ENCODE measurements at places on chromosomes 12 and 14.

DNA sequence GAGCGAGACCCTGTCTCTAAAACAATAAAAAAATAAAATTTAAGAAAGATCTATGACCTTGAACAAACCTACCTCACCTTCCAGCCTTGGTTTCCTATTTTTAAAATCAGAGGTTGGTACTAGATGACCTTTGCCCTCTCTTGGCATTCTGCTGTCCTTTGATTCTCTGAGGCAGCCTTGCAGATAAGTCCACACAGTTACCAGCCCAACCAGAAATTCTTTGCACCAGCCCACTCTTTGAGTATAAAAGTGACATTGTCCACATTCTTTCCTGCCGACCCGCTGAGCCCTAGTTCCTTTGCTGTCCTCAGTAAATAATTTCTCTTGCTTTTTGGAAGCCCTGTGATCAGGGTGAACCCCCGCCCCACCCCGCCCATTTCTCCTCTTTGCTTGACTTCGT is 150.4 kb downstream of the PHETA1 start:
- no peak for DNase-seq

DNA sequence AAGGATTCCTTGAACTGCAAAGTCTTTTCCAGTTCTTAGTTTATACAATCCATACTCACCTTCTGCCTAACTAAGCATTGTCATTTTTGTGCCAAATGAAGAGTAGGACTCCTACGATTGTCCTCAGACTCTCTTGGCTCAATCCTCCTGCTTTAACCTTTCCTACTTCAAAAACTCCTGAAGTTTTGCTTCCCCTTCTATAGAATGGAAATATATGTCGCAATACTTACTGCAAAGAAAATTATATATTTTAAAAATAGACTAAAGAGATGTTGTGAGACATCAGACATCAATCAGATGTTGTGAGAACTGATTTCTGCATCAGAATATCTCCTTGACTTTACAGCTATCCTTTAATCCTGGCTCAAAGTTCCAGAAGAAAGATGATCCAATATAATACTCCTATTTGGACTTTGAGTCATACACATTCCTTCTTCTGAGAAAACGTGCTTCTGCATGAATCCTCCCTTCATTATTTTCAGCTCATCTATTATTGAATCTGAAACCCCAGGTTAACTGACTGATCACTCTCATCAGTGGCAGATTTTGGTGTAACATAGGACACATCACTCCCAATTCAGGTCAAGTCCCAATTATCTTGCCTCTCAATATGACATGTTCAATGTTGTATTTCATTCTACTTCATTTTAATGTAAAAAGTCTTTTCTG is 48.8 kb downstream of the A2M start:
- no peak for DNase-seq

DNA sequence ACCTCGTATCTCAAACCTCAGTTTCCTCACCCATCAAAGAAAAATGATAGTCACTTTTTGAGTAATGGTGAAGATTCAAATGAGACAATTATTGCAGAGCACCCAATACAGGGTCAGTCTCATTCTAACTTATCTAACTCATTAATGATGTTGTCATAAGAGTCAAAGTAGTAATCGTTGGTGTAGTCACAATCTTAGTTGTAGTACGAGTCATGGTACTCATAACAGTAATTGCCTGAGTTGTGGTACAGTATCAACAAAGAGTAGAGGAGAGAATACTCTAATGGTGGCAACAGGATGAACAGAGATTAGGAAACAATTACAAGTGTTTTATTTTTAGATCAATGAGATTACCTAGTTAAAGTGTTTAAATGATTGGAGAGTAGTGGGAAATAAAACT is 93.6 kb upstream of the TMTC2 start:
- DNase-seq = no peak

DNA sequence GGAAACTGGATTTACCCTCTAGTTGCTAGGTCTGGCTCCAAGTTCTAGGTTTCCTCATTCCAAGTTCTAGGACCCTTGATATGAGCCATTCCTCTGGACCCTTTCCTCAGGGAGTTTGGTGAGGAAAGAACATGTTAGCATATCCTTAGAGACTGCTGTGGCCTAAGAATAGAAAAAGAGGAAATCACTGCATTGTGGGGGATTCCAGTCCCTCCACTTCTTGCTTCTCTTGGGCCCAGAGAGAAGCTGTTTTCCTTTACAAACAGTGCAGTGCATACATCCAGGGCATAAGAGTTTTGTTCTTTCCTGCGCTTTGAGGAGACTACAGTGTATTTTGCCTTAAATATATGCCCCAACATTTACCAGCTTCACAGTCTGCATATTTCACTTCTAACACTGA is 59.0 kb downstream of the LLPH start:
- no peak for DNase-seq

DNA sequence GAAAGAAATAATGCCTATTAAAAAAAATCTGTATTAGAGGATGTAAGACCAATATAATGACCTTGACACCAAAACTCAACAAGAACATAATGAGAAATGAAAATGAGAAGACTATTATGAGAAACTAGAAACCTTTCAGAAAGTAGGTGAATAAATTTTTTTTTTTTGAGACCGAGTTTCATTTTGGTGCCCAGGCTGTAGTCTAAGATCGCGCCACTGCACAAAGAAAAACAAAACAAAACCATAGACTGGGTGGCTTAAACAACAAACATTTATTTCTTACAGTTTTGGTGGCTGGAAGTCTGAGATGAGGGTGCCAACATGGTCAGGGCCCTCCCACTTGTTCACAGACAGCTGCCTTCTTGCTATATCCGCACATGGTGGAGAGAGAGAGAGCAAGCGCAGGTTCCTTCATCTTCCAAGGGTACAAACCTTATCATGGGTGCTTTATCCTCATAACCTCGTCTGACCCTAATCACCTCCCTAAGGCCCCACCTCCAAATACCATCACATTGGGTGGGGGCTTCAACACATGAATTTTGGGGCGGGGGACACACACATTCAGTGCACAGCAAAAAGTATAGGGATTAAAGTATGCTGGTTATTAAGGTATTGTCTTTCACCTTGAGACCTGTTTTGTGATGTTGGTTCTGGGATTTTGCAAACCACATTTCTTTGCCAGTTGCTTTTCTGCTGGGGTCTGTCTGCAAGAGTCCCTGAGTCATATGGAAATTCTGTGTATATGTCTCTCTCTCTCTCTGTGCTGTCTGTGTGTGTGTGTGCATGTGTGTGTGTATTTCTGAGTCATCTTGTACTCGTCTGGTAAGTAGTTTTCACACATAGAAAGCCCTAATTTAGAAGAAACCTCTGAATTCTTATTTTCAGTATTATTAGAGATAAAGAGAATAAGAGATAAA is 26.2 kb downstream of the ZCRB1 start:
- no peak for DNase-seq

DNA sequence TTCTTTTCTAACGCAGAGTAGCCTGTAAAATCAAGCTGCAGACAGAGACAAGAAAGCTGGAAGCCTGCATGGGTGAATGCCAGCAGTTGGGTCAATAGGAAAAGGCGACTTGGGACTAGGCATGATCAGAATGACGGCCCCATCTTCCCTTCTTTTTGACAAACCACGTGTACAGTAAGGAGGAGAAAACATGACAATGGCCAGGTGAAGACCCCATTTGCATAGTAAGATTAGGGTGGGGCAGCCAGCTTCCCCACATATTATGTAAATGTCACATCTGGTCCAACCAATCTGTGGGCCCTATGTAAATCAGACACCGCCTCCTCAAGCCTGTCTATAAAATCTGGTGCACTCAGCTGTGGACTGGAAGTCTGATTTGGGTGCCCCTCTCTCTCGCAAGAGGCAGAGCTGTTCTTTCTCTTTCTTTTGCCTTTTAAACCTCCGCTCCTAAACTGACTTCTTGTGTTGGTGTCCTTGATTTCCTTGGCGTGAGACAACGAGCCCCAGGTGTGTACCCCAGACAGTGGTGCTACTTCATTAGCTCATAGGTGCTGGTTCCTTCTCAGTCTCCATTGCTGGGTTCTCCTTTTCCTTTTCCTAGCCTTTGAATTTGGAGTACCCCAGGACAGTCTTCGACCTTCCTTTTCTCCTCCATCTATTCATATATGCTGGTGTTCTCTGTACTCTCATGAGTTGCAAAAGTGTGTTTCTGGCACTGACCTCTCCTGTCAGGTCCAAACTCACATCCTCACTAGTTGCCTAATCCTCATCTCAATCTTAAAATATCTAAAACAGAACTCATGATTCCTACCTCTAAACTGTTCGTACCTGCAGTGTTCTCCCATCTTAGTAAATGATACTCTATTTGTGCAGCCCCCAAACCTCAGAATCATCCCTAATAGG is 9.4 kb upstream of the DHRS7 start:
- DNase-seq = no peak

DNA sequence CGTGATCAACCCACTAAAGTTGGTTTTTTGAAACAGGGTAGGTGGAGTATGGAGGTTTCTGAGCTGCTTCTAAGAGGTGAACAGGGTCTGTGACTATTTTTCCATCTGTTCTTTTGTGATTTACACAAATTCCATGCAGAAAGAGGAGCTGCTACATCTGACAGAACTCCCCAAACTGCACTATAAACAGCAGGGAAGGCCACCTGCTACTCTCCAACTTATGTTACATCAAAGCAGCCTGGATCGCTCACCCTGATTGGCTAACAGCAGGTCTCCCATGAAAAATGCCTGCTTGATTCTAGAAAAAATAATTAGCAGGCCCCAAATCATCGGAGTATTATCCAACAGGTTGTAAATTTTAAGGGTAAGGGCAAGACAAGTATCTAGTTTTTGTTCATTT is 282.9 kb upstream of the FLRT2 start:
- no peak for DNase-seq

DNA sequence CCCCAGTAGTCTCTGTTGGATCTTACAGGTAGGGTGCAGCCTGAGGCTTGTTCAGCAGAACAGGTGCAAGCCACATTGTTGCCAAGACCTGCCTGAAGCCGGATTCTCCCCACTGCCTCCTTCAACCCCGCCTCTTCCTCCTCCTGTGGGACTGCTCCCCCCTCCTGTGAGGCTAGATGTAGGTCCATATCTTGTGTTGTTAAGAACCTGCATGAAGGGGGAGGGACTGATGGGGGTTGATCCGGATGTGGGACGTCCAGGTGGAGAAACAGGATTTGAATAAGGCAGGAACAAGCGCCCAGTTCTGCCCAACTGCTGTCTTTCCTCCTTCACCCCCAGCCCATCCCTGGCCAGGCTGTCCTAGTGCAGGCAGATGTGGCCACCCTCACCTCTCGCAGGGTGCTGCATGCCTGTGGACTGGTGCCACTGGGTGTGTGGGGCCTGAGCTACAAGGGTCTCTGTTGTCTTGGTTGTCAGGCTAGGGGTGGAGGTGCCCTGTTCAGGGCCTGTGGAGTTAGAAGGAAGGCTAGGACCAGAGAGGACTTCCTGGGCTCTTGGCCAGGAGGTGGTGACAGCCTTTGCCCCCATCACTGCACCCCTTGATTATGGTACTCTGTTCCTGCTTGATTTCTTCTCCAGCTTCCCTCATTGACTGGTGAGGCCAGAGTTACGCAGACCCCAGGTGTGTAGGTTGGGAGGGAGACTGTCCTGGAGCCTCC is 1.4 kb downstream of the NR4A1 start:
- DNase-seq = no peak

DNA sequence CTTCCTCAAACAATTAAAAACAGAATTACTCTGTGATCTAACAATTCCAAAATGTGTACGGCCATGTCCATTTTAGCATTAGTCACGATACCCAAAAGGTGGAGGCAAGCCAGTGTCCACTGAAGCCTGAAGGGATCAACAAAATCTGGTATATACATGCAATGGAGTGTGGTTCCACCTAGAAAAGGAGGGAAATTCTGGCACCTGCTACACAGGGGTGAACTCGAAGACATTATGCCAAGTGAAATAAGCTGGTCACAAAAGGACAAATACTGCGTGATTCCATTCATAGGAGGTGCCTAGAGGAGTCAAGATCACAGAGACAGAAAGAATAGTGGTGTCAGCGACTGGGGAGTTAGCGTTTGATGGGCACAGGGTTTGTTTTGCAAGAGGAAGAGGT is 331.4 kb downstream of the MED13L start:
- DNase-seq = no peak

- no peak for DNase-seq
These were observed 116.8 kb downstream of the PLCZ1 start for GRCh38 chr12:18620986-18621385.

GRCh38 chr12:57086493-57087009 is 2.4 kb upstream of the NAB2 start:
- DNase-seq = peak; percentile 29
